ENCODE measurements at places on chromosomes 2 and 18. TPM values are rescaled to one million over a fixed set of nuclear protein-coding genes. Genes with fewer than 3 reads are reported as not detected.
A peak's percentile ranks its signal among the peaks of the same experiment; 100 is the strongest.

Gene STEAP3
- total RNA-seq: 18.9 TPM

Gene SFXN5
- total RNA-seq: 8.3 TPM

Gene CCDC102B
- total RNA-seq: 0.54 TPM

Gene CIDEA
- not detected for total RNA-seq

Gene NGEF
- total RNA-seq: 1.1 TPM

Gene MYCN
- total RNA-seq: not detected

- no peak for DNase-seq
- H3K27me3 ChIP-seq: no peaks in the 10 kb centered on the region
- no peak overlapping the region for H3K27ac ChIP-seq
- H3K4me3 ChIP-seq: no peak overlapping the region
Measured at GRCh38 chr2:239956818-239957261, 68.3 kb downstream of the NDUFA10 start.

DNA sequence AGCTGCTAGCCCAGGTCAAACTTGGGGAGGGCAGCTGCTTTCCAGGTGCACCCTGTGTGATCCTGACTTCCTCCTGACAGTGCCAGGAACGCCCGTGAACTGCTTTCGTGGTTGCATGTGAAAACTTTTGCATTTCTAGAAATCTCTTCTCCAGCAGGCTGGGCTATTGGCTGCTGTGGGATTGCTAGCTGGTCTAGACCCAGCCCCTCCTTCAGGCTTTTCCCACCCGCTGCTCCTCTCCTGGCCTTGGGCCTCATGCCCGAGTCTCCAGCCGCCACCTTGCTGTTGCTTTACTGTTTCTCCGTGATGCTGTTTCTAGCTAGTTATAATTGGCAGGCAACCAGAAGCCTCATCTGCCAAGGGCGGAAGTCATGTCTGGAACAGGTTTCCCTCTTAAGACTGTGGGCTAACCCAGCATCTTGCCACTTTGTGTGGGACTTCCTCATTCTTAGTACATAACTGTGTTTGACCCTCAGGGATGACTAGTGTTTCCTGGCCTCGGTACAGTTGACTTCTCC lies 27.0 kb upstream of the MGAT4A start:
- no peak overlapping the region for H3K4me3 ChIP-seq
- H3K36me3 ChIP-seq: no peaks in the 10 kb centered on the region
- H3K27me3 ChIP-seq: peaks cover 13% of the 10 kb centered on the region
- H3K4me1 ChIP-seq: no peaks in the 10 kb centered on the region
- DNase-seq: peak; percentile 79
- H3K27ac ChIP-seq: no peak overlapping the region

- no peaks in the 10 kb centered on the region for H3K36me3 ChIP-seq
- peak; percentile 26 for DNase-seq
- H3K27me3 ChIP-seq: peaks cover 14% of the 10 kb centered on the region
- H3K4me1 ChIP-seq: peaks cover 5% of the 10 kb centered on the region
Measured at GRCh38 chr18:79396431-79397246, 909 bp downstream of the NFATC1 start.

- H3K4me3 ChIP-seq: no peak overlapping the region
- no peaks in the 10 kb centered on the region for H3K27me3 ChIP-seq
- H3K27ac ChIP-seq: peak overlapping the region; percentile 36
- peak; percentile 66 for DNase-seq
- peaks cover 21% of the 10 kb centered on the region for H3K4me1 ChIP-seq
- peaks cover 19% of the 10 kb centered on the region for H3K36me3 ChIP-seq
Measured at GRCh38 chr2:237714690-237715458, 83.7 kb upstream of the RBM44 start.

GRCh38 chr2:4930704-4931103 lies 761.5 kb upstream of the SOX11 start:
- H3K36me3 ChIP-seq: no peaks in the 10 kb centered on the region
- DNase-seq: no peak
- no peaks in the 10 kb centered on the region for H3K4me1 ChIP-seq
- H3K4me3 ChIP-seq: no peak overlapping the region
- H3K27ac ChIP-seq: no peak overlapping the region
- no peaks in the 10 kb centered on the region for H3K27me3 ChIP-seq

DNA sequence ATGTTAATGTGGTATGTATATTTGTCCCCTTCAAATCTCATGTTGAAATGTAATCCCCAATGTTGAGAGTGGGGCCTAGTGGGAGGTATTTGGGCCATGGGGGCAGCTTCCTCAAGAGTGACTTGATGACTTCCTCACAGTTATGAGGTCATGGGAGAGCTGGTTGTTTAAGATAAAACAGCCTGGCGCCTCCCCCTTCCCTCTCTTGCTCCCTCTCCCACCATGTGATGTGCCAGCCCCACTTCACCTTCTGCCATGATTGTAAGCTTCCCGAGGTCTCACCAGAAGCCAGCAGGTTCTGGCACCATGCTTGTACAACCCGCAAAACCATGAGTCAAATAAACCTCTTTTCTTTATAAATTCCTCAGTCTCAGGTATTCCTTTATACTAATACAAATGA lies 258.3 kb upstream of the POU3F3 start:
- no peak overlapping the region for H3K4me3 ChIP-seq
- H3K4me1 ChIP-seq: no peaks in the 10 kb centered on the region
- H3K36me3 ChIP-seq: no peaks in the 10 kb centered on the region
- DNase-seq: no peak
- no peaks in the 10 kb centered on the region for H3K27me3 ChIP-seq
- no peak overlapping the region for H3K27ac ChIP-seq

GRCh38 chr2:64298161-64298560 lies 153.9 kb upstream of the PELI1 start:
- H3K27me3 ChIP-seq: peaks cover 18% of the 10 kb centered on the region
- no peaks in the 10 kb centered on the region for H3K36me3 ChIP-seq
- DNase-seq: no peak
- no peak overlapping the region for H3K4me3 ChIP-seq
- H3K27ac ChIP-seq: no peak overlapping the region

All from IMR-90 (cell line).